Adipocyte (in vitro differentiated cells): ENCODE measurements at places on chromosomes 2 and 18.

- peak; percentile 46 for DNase-seq
Measured at GRCh38 chr18:43914018-43914417, 636.7 kb upstream of the SYT4 start.

DNA sequence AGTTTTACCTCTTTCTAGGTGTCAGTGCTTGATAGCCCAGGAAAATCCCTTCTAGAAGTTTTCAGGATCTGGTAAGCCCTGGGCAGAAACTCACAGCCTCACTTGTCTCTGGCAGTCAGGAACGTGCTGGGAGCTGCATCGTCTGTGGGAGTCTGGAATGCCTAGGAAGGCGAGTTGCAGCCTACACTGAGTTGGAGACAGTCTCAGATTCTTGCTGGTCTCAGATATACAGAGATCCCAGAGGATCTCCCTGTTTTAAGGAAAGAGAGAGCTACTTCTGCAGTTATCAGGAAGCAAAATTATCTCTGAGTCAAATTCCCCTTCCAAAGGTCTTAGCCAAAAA, 104.4 kb upstream of the CDC42EP3 start:
- peak; percentile 74 for DNase-seq

DNA sequence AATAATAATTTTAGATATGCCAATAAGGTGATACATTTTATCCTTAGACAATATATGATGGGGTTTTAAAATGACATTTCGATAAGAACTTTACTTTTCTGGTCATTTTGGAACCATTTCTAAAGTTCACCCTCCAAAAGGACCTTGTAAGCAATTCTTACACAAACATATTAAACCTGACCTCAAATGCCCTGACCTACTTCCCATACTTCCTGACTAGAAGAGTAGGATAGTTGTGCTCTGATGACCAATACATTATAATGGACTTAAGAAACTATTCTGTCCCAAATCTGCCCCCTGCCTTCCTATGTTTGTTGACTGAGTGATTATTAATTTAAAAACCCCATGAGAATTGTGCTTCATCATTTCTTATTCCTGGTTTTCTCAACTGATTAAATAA, 24.6 kb downstream of the GCA start:
- DNase-seq, result no peak

GRCh38 chr2:162058973-162059668, 14.9 kb downstream of the DPP4 start:
- peak; percentile 6 for DNase-seq

- peak; percentile 84 for DNase-seq
Measured at GRCh38 chr2:121197369-121198091, 87.5 kb downstream of the TFCP2L1 start.

DNA sequence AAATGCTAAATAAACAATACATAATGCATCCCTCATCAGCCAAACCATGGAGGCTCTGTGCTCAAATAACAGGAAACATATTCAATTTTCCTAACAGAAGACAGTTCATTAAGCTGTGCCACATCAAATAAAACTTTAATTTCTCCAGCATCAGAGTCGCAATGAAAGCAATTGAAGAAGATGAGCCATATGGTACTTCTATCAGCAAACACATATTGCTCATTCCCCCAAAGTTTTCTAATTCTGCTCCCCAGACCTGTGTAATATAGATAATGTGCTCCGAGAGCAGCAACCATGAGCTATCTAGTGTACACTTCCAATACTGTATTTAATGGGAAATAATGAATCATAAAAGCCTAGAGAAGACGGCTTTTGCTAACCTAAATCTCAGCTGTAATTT, 263.2 kb downstream of the MEIS1 start:
- no peak for DNase-seq

GRCh38 chr2:168564641-168565040, 108.6 kb downstream of the CERS6 start:
- no peak for DNase-seq

- DNase-seq, result no peak
Measured at GRCh38 chr2:216807857-216808272, 52.0 kb downstream of the TNP1 start.

GRCh38 chr2:152646775-152647174, 70.5 kb downstream of the PRPF40A start:
- peak; percentile 86 for DNase-seq

DNA sequence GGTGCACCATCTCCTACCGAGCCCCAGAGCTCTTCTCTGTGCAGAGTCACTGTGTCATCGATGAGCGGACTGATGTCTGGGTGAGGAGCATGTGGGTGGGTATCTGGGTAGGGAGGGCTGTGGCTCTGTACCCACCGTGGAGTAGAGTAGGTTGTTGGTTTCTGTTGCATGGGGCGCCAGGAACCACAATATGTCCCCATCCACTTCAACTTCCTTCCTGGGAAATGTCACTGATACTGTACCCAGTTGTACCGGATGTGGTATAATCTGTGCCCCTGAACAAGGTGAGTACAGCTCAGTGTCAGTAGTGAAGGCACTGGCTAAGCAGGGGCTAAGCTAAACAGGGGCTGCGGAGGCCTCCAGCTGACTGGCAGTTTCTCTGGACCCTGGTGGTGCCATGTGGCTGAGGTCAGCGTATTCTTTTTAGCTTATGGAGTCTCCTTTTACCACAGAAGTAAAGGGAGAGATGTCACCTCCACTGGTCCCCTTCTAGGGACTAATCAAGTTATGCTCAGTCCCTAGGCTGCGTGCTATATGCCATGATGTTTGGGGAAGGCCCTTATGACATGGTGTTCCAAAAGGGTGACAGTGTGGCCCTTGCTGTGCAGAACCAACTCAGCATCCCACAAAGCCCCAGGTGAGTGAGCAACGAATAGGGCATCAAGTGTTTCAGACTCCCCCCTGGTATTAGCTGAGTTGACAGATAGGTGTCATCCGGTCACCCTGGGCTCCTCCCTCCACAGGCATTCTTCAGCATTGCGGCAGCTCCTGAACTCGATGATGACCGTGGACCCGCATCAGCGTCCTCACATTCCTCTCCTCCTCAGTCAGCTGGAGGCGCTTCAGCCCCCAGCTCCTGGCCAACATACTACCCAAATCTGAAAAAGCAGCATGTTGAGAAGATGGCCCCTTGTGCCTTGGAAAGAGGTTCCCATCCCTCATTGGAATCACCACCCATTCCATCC, 2.7 kb downstream of the STK16 start:
- DNase-seq, result no peak

- peak; percentile 89 for DNase-seq
Measured at GRCh38 chr2:188788621-188789020, 185.6 kb upstream of the COL3A1 start.

- DNase-seq, result no peak
Measured at GRCh38 chr2:200968162-200968561, 4.7 kb upstream of the ORC2 start.

GRCh38 chr2:206856513-206856912, 82.8 kb upstream of the CPO start:
- peak; percentile 61 for DNase-seq

DNA sequence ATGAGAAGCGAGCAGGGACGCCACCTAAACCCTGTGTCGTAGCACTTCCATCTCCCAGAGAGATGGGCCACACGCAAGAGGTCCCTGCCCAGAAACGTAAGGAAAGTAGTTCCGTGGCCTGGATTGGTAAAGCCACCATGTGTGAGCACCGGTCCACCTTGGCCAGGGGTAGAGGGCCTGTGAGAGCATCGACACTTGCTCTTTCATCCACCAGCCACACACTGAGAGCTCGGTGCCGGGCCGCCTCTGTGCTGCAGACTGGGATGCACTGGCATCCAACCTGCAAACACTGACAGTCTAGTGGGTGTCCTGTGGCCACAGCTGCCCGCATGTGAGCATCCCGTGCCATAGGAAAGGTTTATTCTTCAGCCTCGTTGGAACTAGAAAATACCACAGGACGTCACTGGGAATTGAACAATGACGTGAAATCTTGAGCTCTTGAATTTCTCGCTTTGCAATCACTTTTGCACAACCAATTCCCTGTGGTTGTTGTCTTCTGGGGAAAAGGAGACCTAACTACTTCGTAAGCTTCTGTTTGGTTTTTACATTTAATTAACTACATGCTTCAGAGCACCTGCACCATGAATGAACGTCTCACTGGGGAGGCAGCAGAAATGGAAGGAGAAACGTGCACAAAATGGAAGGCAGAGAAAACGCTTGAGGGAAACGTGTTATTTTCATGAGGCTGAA, 212.0 kb upstream of the RAB6C start:
- no peak for DNase-seq

DNA sequence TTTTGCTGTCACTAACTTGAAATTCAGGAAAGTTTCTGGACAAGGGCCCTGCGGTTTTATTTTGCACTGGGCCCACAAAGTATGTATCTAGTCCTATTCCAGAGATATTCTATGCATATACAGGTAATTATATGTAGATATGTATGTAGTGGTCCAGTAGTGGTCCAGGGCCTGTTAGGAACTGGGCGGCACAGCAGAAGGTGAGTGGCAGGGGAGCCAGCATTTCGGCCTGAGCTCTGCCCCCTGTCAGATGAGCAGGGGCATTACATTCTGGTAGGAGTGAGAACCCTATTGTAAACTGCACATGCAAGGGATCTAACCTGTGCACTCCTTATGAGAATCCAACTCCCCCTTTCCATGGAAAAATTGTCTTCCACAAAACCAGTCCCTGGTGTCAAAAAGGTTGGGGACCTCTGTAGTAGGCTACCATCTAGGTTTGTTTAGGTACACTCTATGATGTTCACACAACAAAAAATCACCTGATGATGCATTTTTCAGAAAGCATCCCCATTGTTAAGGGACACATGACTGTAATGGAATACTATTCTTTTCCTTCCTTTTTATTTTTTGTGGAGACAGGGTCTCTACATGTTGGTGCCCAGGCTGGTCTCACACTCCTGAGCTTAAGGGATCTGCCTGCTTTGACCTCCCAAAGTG, 2.8 kb upstream of the PPP4R3B start:
- no peak for DNase-seq

GRCh38 chr2:25722224-25722623, 48.8 kb upstream of the DTNB start:
- DNase-seq, result no peak

DNA sequence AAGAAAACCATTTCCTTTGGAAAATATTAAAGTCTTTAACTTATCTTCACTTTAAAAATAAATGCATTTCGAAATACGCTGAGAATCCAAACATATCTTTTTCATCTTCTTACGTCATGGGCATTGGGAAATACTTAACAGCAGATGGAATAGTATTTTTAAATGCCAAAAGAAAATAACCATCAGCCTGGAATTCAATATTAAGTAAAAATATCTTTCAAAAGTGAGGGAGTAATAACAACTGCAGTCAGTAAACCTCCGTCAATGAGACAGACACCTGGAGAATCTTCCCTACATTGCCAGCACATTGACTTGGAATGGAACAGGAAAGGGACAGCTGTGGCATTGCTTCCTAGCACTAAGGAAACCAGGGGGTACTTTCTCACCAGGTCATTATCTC, 290.4 kb upstream of the TNP1 start:
- DNase-seq, result peak; percentile 77

DNA sequence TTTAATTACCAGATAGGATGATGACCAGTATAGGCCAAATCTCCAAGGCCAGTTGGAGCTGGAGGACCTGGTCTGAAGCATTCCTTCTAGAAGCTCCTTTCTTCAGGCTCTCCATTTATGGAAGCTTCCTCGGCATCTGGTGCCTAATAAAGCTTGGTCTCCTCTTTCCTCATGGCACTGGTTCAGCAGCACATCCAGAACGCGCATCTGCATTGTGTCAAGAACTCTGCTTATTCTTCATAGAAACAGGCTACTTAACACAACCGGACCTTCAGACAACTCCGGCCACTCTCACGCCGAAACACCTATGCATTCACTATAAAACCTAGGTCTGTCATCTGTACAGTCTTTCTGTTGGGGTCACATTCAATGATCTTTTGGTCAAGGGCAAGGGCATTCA, 99.8 kb downstream of the COL6A3 start:
- no peak for DNase-seq

DNA sequence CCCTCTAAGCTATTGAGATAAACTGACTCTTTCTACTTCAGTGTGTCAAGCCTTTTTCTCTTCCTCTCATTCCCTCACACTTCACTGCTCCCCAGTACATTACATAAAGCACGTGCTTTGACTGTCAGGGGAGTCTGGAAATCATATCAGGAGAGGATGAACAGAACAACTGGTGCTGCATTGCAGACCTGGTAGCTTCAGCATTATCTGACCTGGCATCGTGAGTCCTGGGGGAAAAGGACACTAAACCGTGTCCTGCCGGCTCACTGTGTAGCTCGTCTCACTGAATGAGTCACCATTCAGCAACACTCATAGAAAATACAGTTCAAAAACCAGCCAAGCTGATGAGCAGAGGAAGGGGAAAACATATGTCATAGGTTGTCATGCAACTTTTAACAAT, 108.5 kb upstream of the UNC80 start:
- DNase-seq, result peak; percentile 70

DNA sequence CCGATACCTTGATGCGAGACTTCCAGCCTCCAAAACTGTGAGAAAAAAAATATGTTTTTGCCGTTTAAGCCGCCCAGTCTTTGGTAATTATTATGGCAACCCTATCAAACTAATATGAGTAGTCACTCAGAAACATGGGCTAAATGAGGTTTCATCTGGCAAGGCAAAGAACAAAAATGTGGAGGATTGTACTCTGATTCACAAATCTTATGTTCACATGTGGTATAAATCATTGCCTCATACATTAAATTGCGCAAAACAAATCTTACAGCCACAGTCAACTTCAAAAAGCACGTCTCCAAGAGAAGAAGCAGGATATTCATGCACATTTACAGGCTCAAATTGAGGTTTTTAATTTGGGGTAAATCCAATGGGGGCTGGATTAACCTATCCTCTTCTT, 1435.4 kb upstream of the LRRTM1 start:
- no peak for DNase-seq

- peak; percentile 93 for DNase-seq
Measured at GRCh38 chr2:39913648-39914461, 134.8 kb upstream of the THUMPD2 start.

- peak; percentile 82 for DNase-seq
Measured at GRCh38 chr2:188293601-188294351, 2.1 kb downstream of the GULP1 start.

DNA sequence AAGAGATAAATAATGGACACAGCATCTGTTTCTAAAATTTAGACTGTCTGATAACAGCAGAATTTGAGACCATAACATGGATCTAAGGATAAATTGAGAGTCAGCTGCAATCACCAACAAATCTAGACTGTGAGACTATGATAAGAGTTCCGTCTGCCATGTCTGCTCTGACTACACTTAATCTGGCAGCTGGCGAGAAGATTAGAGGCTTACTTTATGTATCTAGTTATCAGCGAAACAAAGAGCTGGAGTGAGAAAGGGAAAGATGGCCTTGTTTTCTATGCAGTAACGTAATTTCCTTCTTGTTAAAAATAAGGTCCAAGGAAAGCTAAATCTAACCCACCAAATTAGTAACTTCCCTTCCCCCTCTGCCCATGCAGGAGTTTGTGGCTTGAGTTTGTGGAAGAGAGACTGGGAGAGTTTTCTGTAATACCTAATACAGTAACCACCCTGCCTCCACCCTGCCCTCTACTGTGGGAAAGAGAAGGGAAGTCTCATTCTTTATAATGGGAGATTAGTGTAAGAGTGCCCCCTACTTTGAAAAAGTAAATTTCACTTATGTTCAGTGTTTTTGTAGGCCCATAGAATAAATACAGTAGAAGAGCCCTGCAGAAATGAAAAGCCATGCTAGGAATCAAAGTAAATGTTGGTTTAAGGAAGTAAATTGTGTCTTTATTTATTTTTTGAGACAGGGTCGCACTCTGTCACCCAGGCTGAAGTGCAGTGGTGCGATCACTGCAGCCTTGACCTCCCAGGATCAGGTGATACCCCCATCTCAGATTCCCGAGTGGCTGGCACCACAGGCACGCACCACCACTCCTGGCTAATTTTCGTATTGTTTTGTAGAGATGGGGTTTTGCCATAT, 27.5 kb downstream of the EML4 start:
- DNase-seq, result peak; percentile 39

- no peak for DNase-seq
Measured at GRCh38 chr18:79657342-79657996, 22.1 kb upstream of the CTDP1 start.
